Kidney tubule cell (primary cell): ENCODE measurements at places on chromosomes 16 and 17.
A peak's percentile ranks its signal among the peaks of the same experiment; 100 is the strongest.

DNA sequence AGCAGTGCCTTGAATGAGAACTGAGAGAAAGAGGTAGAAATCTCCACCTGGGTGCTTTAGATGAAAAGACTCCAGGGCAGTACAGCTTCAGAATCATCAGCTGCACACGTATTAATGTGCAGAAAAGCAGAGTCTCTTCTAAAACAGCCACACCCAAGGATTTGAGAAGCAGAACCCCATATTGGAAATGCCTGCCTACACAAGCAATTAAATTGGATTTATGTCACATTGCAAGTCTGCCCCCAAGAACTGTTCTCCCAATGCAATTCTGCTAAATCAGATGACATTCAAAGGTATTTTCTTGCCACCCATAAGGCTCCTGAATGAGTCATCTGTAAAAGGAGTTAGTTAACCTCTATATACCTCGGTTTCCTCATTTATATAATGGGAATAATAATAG, 326.0 kb upstream of the C16orf82 start:
- no peak for DNase-seq

DNA sequence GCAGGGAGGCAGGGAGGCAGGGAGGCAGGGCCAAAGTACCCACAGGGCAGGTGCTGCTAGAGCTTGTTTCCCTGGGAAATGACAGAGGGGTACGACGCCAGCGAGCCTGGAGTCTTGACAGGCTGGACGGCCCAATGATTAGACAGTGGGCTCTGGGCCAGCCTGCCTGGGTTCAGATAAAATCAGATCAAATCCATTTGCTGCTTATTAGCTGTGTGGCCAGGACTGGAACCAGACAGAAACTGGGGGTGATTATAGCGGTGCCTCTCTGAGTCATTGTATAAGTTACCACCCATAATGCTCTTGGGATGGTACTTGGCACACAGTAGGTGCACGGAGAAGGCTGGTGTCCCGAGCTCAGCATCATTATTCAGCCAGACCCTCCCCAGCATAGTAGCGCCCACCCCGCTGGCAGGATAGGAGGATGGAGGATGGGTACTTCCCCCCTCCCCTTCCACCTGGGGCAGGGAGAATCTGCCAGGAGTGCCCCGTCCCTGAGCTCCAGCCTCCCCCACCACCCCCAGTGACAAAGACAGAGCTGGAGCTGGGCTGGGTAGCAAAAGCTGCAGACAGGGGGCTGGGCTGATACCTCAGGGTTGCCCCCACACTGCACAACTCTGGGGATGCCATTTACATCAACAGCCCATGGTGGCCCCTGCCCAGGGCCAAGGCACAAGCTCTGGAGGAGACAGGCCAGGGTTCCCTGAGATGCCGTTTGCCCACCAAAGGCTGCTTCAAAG, 77.6 kb upstream of the TNRC6C start:
- DNase-seq: no peak

DNA sequence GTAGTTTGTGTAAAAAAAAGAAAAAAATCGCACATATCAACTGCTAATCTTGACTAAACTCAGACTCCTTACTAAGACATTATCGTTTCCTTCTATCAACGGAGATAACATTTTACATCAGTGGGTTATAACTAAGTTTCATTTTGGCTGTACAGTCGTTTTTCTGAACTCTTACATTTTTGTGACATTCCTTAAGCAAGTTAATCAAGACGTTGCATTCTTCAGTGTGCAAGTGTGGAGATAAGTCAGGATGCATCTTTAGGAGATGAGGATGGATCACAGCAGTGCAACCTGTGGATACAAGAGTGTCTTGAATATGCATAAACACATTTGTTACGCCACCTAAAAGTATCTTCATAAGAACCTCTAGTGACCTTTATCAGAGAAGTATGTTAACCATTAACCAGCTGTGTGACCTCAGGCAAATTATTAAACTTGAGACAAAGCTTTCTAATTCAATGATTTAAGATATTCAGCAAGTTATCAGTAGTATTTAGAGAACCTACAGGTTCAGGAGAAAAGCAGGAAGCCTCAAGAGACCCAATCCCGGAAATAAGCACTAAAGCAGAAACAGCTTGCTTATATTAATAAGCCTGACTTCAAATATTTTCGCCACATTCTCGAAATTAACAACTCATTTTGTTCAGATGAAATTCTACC, 9.4 kb downstream of the CMC2 start:
- peak; percentile 74 for DNase-seq

DNA sequence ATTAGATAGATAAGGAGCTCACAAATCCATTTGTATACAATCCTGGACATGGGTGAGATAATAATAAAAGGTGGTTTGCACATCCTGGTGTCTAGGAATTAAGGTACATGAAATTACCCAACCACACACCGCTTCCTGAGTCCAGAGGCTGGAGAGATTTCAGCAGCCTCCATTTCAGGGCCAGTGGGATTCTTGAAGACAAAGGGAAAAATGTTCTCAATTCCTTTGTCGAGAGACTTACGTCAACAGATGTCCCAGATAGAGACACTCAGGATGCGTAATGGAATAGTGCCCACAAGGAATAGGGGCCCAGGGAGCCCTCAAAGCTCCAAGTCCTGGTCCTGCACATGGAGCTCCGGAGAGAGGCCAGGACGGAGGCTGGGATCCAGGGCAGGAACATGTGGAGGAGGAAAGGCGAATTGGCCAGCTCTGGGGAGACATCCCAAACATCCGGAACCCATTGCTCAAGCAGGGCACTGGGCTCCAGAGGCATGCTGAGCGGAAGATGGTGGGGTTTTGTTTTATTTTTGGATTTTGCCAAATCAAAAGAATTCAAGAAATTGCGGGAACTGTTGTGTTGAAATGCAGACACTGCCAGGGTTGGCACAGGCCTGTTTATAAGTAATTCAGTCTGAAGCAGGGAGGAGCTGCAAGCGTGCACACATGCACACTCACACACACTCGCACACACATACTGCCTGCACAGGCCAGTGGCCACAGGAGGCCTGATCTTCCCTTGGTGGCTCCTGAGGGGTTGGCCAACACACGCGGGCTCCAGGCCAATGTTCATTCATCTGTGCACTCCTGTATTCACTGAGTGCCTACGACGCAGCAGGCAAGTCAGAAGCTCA, 97.2 kb downstream of the NOG start:
- DNase-seq: peak; percentile 90

DNA sequence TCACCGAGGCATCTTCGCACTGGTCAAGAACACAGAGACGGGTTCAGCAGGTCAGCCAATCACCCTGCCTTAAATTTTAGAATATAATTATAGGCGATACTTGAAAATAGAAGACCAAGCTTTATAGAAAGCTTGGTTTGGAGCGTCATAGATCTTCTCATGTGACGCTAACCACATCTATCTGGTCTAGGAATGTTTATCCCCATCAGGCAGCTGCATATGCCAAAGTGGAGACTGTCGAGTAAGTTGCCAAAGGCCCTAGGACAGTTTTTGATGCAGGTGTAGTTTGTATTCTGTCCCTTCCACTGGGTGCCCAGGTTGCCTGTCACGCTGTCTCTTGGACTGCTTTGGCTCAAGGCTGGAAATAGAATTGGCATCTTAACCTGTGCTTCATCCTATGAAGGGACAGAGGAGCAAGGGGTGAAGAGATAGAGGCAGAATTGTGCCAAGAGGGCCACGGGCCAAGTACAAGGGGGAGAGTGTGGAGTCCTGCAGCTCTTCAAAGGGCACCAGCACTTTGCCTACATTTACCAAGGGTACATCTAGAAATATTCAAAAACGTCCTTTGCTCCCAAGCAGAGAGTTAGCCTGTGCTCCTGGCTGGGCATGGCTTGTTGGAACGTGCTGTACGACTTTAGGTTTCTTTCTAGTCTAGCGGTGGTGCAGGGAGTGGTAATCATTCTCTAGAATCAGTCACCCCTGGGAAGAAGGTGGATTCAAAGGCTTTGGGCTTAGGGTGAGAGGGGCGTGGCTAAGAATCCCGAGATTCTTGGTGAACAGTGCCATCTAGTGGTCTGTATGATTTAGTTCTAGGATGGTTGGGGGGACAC, 5.3 kb upstream of the WIPI1 start:
- DNase-seq: peak; percentile 89

DNA sequence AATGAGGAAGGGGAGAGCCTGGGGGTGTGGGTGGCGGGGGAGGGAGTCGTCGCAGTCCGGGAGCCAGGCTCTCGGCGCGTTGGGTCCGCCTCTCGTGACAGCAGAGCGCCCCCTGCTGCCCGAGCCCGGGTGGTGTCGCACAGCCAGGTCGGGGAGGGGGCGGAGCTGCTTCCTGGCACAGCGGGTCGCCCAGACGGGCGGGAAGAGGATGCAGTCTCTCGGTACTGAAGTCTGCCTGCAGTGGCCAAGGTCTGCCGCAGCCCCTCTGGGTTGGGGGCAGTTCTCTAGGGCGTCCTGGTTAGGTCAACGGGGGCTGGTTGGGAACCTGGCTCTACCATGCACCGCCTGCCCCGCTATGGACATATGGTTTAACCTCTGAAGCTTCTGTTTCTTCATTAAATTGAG, 38.2 kb upstream of the CCDC182 start:
- peak; percentile 46 for DNase-seq

DNA sequence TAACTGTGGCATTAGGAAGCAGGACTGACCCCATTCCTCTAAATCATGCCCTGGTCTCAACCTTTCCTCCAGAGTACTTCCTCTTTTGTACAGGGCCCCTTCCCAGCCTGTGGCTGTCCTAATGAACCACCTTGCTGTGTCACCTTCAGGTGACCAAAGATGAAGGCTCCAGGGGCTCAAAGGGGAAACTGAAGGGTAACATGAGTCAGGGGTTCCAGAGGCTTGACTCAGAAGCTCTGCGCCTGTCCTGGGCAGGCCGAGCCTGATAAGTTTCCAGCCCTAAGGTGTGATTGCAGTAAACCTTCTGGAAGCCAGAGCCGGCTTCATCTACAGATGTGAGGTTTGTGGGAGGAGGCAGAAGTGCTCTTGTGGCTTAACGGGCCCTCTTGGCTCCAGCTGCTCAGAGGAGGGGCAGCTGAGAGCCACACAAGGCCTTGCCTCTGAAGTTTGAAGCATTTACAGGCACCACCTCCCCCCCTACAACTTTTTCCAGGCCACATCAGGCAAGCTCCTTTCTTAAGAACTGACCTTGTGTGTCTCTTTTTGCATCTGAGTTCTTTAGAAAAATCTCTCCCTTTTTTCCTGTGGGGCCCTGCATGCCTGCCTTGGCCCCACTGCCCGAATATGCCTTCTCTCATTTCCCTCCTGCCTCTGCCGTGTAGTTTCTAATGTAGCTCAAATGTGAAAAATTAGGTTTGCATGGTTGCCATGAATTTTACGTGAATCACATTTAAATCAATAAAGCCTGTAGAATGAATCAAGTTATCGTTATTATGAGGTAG, 149.9 kb downstream of the CLEC16A start:
- peak; percentile 92 for DNase-seq
